Kidney capillary endothelial cell (primary cell): ENCODE measurements at places on chromosomes 1 and 21.

GRCh38 chr21:28818663-28819278, 173.9 kb downstream of the LTN1 start:
- DNase-seq = no peak

GRCh38 chr1:111203681-111204200, 3.3 kb upstream of the DENND2D start:
- DNase-seq = no peak

DNA sequence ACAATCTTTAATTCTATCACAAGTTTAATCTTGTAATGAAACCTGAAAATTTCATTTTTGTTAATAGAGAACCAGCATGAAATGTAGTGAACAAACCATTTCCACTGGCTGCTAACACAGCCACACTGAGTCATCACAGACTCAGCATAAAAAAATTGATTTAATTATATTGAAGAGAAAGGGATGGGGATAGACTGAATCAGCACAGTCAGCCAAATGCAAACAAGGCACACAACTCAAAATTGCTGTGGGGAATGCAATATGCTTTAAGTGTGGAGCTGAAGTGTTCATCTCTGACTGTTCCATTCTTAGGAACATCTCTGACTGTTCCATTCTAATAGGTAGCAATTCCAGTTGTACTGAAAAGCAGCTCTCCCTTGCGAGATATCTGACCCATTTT, 299.8 kb downstream of the MRPL39 start:
- no peak for DNase-seq

GRCh38 chr21:15124731-15125130, 59.9 kb upstream of the NRIP1 start:
- DNase-seq = no peak

DNA sequence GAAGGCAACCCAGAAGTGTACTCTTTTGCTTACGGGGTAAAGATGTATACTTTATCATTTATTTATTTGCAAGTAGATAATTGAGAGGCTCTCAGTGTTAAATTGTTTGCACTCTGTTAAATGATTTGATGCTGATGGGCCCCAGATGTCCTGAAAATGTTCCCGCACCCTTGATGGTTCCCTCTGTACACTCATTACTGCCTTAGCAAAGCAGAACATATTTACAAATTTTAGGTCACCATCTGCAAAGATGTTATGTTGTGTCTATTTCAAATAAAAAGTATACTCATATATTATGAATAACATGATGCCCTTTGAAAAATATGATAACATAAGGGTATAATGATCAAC, 240.5 kb upstream of the SNX7 start:
- no peak for DNase-seq

DNA sequence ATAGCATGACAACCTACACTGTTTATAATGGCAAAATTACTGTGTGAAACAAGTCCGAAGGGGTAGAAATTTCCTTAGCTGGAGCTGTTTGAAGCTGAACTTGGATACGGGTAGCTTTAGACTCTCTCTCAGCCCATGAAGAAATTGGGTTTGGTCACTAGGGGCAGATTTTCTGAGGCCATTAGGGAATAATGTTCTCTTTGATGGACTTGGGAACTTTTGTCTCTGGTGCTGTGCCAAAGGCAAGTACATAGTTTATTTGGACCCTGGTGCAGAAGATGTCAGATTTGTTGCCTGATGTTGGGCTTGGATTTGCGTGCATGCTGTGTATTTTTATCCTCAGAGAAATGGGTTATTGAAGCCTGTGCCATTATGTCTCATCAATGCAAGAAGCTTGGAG, 109.6 kb downstream of the VPS13D start:
- DNase-seq = no peak

DNA sequence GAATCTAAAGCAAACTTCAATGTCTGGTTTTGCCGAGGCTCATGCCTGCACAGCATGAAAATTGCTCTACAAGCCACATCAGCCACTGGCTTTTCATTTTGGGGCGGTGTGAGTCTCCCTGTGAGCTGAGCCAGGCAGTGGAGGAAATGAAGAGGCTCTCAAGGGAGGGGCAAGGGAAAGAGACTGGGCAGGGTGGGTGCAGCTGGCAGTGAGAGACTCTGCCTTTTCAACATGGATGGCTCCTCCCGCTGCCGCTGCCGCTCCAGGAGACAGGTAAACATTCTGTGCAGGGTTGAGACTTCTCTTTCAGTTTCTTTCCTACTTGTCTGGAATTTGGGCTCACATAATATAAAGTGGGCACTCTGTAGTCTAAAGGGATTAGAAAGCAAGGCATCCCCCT, 11.3 kb upstream of the CTSE start:
- DNase-seq = no peak

- no peak for DNase-seq
Measured at GRCh38 chr21:36757196-36757595, 58.3 kb downstream of the SIM2 start.

DNA sequence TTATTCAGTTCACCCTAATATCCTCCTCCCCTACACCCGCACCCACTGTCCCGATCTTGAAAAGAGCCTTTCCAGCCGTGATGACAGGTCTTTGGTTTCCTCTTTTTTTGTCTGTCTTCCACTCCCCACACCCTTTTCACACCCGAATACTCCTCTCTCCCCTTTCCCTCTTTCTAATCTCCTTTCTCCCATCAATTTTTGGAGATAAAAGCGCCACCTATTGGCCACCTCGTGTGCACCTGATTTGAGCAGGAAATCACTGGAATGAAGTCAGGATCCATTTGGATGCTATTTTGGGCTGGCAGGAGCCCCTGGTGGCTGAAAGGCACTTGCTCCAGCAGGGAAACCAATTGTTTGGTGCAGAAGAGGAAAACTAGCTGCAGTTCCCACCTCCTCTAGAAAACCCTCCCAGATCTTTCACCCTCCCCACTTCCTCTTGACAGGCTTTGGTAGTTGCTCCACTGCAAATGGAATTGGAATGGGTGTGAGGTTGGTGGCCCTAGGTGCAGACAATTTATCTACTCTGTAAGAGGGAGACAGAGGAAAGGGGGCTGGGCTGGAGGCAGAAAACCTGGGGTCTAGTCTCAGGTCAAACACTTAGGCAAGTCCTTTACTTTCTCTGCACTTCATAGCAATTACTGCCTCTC, 8.4 kb downstream of the FOXE3 start:
- DNase-seq = no peak

GRCh38 chr21:26553898-26554297, 19.2 kb downstream of the CYYR1 start:
- DNase-seq = no peak

GRCh38 chr1:37808369-37809319, 636 bp upstream of the YRDC start:
- DNase-seq = peak; percentile 75

GRCh38 chr1:201126832-201127754, at the start of gene ASCL5:
TSS of gene ASCL5 (minus strand) at chr1:201127184. CDS start at chr1:201115372, 11,812 bp downstream.
- peak; percentile 23 for DNase-seq

DNA sequence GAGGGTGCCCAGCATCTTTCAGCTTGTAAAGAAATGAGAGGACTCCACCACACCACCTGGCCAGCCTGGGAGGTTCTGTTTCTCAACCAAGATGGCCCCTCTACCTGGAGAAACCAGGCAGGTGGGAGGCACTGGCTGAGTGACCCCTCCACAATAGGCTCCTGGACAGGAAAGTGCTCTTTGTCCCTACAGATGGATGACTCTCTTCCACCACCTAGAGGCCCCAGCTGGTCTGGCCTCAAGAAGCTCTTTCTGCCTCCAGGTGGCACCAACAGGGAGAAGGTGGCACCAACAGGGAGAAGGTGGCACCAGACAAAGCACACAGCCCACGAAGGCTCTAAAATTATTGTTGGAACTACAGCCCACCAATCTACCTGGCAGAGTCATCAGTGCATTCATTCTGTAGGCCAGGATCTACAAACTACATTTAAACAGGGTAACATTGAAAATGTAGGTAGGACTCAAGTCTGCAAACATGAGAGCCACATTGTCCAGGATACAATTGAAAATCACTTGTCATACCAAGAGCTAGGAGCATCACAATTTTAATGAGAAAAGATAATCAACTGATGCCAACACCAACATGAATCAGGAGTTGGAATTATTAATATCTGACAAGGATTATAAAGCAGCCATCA, 14.4 kb downstream of the TMPRSS3 start:
- DNase-seq = peak; percentile 23

DNA sequence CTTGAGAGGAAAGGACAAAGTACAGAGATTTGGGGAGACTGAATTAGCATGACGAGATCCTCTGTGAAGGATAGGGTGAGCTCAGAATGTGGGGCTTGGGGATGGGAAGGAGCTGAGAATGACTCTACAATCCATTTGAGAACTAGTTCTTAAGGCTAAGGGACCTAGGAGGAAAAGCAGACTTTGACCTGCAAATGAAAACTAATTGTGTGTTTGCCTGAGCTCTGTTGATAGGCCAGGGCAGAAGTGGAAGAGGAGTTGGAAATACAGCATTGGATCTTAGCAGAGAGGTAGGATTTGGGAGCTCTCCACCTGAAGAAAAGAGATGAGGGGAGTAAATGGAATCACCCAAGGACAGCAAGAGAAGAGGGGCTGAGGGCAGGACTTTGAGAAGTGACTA, 2.1 kb upstream of the RGS8 start:
- DNase-seq = no peak

DNA sequence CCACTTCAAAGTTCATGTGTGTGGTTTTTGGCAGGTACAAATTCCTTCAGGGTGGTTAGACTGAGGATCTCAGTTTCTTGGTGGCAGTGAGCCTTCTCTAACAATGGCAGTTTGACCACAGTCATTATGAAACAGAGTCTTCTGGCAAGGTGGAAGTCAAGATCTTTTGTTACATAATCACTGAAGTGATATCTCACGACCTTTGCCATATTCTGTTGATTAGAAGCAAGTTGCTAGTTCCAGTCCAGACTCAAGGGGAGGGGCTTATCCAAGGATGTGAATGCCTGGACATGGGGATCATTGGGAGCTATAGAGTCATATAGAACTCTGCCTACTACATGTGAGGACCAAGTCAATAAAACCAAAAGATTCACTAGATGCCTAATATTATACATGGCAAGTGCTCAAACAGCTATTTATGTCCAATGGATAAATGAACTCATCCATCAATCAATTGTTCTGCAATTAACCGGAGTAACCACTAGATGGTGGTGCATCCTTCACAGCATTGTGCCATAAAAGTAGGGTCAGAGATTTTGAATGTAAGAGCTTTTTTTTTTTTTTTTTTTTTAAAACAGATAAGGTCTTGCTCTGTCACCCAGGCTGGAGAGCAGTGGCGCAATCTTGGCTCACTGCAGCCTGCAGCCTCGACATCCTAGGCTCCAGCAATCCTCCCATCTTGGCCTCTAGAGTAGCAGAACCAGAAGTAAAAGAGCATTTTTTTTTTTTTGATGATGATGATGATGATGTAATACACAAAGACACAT, 131.9 kb downstream of the CRB1 start:
- DNase-seq = peak; percentile 35

DNA sequence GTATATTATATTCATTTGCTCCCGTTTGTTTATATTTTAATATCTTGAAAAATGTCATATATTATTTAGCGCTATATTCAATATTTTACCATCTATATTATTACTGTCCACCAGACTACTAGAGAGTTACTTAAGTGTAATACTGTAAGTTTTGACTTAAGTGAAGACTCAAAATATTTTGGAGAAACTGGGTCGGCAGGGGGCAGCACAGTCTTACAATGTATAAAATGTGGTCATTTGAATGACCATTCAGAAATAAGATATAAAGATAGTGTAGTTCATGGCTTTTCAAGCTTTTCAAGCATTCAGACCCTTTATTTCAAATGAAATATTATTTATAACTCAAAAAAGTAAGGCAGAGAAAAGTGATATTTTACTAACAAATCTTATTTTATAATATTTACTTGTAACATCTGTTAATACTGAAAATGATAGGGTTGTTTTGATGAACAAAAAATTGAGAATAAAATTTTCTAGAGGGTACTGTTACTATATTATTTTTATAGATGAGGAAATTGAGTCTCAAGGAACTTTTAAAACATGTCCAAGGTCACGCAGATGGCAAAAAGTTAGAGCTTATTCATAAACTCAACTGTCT, 89.0 kb upstream of the SERTAD4 start:
- peak; percentile 56 for DNase-seq

DNA sequence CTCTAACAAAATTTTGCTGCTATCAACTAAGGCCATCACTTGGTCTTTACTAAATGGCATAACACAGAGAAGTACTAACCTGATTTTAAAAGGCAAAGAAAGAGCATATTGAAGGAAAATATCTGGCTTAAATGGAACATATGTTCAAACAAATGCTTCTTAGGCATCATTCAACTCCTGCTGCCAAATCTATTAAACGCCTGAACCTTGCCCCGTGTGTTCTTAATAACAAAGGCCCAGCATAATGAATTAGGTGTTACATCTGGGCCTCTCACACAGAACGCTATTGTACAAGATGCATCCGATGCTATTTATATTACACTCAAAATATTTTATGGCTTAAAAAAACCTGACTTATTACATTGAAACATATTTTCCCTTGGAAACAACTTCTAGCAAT, 48.4 kb downstream of the B3GALNT2 start:
- no peak for DNase-seq

DNA sequence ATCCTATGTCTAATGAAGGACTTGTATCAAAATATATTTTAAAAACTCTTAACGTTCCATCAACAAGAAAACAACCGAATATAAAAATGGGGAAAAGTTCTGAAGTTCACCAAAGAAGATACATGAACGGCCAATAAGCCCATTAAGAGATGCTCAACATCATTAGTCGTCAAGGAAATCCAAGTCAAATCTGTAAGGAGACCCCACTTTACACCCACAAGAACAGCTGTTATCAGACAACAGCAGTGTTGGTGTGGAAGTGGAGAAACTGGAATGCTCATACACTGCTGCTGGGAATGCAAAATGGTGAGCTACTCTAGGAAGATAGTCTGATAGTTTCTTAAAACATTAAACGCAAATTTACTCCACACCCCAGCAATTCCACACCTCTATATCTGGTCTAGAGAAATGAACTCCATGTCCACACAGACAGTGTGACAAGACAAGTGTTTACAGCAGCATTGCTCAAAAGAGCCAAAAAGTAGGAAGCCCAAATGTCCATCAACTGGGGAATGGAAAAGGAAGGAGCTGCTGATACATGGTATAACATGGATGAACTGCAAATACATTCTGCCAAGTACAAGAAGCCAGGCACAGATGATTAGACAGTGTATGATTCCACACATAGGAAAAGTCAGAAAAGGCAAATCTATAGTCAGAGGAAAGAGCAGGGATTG, 18.5 kb downstream of the UBE2G2 start:
- no peak for DNase-seq
